Amniotic epithelial cell (primary cell): ENCODE measurements at places on chromosomes 6 and 20.

DNA sequence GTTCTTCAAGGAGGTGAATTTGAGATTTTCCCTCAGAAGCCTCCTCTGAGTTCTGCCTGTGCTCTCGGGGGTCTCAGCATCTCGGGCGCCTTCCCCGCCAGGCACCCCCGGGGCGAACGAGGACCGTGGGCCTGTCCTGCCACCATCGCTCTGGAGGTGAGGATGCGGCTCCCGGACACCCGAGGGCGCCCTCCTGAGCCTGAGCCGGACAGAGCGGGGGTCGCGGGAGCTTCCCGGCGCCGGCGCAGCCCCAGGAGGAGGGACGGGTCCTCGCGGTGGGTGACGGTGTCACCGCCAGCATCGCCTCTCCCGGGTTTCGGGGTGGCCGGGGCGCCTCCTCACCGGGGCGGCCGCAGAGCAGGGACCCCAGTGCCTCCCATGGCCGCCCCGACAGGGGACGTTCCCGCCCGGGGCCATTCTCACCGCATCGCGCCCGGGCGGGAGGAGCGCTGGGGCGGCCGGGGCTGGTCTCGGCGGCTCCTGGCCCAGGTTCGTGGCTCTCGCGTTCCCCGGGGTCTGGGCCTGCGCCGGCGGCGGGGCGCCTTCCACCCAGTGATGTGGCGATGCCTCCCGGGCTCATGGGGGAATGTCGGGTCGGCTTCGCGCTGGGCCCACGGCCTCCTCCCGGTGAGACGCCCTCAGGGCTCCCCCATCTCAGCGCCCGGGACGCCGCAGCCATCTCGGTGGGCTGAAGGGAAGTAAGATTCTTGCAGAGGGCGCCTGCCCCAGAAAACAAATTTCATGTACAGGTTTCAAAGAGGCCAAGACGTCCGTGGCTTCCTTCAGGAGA is 210.5 kb downstream of the ERMARD start:
- DNase-seq = no peak

DNA sequence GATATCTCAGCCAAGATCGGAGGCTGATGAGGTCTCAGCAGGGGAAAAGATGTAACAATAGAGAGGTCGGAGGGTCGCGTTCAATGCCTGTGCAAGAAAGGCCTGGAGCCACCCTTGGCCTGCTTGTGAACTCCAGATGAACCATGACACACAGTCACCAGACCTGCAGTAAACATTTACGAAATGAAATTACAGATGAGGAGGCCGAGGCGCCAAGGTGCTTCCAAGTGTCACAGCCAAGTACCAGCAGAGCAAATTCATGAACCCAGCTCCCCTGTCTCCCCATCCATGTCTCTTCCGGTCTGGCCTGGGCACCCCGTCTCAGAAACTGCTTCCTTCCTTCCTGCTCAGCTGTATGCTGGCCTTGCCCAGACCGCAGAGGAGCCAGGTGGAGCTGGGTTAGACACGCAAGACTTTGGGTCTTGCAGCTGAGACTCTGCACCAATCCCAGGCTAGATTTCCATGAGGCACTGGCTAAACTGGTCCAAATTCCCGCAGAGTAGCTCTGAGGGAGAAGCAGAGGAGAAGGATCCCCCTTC is 48.1 kb downstream of the CHMP4B start:
- peak; percentile 62 for DNase-seq

- no peak for DNase-seq
Measured at GRCh38 chr6:137116807-137117206, 56.6 kb downstream of the IL22RA2 start.

- DNase-seq = no peak
Measured at GRCh38 chr20:49808753-49809152, 3.9 kb upstream of the SLC9A8 start.

- DNase-seq = no peak
Measured at GRCh38 chr6:23200946-23201345, 631.6 kb downstream of the HDGFL1 start.

GRCh38 chr6:90870561-90870960 is 283.7 kb upstream of the MAP3K7 start:
- peak; percentile 88 for DNase-seq

- DNase-seq = no peak
Measured at GRCh38 chr6:136072691-136073090, 177.4 kb downstream of the MTFR2 start.

GRCh38 chr6:166240889-166241288 is 67.3 kb downstream of the PRR18 start:
- DNase-seq = no peak

DNA sequence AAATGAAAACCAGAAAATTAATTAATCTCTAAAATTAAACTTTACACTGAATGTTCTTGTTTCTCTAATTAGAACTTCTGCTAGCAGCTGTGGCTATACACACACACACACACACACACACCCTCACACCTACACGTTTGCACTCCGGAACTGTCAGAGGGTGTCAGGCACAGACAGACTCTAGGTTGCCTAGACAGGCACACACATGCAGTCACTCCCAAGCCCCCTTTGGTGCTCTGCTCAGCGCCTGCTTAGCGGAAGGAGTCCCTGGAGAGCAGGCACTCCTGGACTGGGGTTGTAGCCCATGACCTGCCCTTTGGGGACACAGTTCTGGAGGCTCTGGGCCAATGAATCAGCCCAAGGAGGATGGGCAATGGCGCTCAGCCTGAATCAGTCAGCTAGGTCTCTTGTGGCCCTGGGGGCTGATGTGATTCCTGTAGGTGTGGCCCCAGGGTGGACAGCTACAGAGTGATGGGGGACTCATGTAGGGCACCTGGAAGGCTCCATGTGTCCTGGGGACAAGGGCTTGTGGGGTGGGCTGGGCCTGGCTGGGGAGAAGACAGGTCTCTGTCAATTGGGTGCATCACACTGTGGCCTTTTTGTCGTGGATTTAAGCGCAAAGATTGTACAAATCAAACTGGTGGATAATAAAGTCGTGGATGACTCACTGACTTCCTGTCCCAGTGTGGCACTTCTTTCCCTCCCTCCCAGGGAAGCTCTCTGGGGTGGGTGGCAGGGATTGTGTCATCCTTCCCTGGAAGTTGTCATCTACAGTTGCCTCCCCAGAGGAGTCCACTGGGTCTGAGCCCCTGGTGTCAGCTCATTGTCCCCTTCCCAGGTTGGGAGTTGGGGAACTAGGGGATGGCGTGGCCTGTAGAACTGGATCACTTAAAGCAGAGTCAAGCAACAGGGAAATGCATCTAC is 8.8 kb downstream of the TMEM151B start:
- no peak for DNase-seq

- DNase-seq = no peak
Measured at GRCh38 chr6:168374541-168375071, 55.0 kb upstream of the DACT2 start.

DNA sequence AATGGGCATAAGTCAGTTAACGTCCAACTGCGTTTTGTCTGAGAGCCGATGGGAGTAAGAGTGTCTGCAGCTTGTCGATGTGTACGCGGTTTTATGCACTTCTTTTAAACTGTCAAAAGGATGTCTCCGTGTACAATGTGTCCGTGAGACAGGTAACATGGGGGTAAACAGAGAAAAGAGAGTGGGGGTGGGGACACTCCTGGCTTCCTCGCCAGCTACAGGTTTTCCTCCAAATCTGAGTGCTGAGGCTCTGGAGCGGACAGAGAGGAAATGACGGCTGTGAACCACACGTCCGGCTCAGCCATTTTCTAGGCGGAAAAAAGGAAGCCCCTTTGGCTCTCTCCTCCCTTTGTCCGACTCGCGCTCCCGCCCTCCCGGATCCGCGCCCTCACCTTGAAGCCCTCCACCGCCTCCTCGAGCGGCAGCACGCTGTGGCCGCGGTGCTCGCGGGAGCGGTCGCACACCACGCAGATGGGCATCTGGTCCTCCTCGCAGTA is 916 bp downstream of the TRIM27 start:
- peak; percentile 31 for DNase-seq

DNA sequence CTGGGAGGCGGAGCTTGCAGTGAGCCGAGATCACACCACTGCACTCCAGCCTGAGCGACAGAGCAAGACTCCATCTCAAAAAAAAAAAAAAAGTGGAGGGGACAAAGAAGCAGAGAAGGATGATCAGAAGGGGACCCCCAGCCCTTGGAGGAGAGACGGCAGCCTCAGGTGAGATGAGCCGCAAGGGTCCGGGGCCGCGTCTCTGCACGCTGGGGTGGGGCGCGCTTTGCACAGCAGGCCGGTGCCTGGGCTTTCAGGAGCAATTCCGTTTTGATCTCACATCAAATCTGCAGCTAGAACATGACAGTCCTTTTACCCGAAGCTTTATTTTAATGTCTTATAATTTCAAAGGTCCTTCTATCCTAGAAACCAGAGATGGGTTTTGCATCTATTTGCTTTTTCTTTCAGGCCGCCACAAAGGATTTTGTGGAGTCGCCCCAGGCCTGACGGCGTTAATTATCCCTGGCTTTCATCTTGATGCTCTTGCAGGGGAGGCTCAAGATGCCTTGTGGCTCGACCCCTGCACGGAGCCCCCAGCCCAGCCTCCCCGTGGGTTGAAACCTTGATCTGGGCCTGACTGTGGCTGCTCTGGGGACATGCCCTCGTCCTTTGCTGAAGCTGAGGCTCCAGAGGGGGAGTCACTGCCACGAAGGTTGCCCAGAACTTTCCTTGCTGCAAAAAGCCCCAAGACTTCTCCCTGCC is 17.3 kb downstream of the HRH3 start:
- DNase-seq = no peak
